ENCODE measurements at places on chromosomes 2 and 18. TPM values are rescaled to one million over a fixed set of nuclear protein-coding genes. Genes with fewer than 3 reads are reported as not detected.

The AGXT gene
- under 0.01 TPM for total RNA-seq

The POU3F3 gene
- total RNA-seq: not detected

The UGT1A3 gene
- not detected for total RNA-seq

The GALR1 gene
- total RNA-seq: under 0.01 TPM
